Naive thymus-derived CD8-positive, alpha-beta T cell (primary cell): ENCODE measurements at places on chromosomes 6 and 20. TPM values are rescaled to one million over a fixed set of nuclear protein-coding genes. Genes with fewer than 3 reads are reported as not detected.

Gene CRYBG1
- 26.1 TPM for total RNA-seq

DNA sequence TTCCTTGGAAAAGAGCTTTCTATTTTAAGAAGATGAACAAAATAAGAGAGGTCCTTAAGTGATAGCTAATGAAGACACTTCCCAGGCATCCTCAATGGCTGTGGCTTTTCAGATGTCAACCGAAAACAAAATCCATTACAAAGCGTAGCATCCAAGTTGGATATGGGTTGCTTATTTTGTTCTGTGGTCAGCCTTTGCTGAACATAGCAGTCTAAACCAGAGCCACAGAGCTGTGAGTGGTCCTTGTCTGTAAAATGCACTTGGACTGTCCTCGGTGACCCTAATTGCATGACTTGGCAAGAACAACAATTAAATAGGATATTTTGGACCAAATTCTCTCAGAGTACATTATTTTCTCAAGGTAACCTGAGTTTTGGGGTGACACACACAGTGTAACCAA, 10.4 kb upstream of the BFSP1 start:
- H3K4me3 ChIP-seq: no peak overlapping the region
- DNase-seq: no peak
- H3K27me3 ChIP-seq: peaks cover 34% of the 10 kb centered on the region
- no peaks in the 10 kb centered on the region for H3K4me1 ChIP-seq
- H3K36me3 ChIP-seq: no peaks in the 10 kb centered on the region

DNA sequence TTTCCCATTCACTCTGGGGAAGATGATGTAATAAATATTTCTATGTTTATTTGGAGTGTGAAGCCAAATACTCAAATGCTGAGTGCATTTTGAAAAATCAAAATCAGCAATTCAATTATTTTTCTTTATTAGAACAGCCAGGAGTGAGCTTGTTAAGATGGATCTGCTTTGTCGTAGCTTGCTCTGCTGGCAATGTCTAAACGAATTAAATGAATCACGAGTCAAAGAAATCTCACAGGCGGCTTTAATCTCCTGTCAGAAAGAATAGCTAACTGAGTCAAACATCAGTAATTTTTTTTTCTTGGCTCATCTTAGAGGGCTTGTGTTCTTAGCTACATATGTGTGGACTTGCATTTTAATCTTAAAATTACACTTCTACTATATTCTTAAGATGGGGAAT, 100.2 kb upstream of the HMGN3 start:
- H3K4me1 ChIP-seq: no peaks in the 10 kb centered on the region

- H3K4me3 ChIP-seq: peak overlapping the region; percentile 81
- peak overlapping the region; percentile 71 for H3K27ac ChIP-seq
- no peaks in the 10 kb centered on the region for H3K36me3 ChIP-seq
- peaks cover 56% of the 10 kb centered on the region for H3K27me3 ChIP-seq
These were observed 7.4 kb upstream of the SLC12A5 start for GRCh38 chr20:46021361-46022359.

Gene L3MBTL3
- 53.7 TPM for total RNA-seq
